SK-N-DZ (cell line): ENCODE measurements at places on chromosomes 1 and 21.

DNA sequence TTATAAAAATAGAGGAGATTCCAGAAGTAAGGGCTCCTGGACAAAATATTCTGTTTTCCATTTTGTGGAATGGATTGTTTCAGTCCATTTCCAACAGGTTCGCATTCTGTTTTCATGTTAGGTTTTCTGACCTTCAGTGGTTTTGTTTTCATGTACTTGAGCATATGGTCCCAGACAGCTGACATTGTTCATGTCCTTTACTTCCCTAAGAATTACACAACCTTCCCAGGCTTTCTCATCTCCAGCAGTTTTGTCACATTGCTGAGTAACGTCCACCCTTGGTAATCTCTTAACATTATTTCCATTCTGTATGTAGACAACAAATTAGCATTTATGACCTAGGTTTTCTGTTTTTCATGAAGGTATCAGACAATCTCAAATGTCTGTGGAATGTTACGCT, 21.0 kb upstream of the ERRFI1 start:
- DNase-seq = no peak

GRCh38 chr21:29854795-29855194, 85.0 kb downstream of the GRIK1 start:
- DNase-seq = no peak

GRCh38 chr21:44695641-44696040, 1.3 kb upstream of the KRTAP10-12 start:
- no peak for DNase-seq

DNA sequence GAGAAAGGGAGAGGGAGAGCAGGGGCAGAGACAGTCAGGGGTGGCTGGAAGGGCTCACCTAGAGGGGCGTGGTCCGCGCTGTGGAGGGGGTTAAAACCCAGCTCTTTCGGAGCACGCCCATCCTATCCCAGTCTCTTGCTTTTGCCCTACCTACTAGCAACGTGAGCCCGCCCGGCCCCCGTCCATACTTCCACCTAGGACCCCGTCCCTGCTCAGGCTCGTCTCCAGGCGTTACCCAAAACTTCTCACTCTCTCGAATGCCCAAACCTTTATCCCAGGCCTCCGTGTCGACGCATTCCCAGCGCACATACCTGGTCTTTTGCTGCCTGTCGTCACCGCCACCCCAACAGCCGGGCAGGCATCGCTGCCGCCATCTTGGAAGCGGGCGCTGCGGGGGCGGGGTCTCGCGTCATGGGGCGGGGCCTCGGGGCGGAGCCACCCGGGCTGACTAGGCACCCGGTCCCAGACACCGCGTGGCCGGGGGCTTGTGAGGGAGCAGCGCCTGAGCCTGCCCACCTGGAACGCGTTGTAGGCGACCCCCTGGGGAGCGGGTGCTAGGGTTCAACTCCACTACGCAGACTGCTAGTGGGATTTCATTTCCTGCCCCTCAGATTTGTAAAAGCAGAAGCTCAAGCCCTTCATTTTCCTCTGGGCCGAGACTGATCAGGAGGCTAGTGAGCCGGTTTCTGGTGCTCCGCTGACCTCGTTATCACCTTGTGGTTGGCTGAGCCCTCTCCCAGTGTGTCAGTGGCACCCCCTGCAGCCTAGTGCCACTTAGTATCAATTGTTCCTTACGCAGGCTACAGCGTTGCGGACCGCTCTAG, at the start of gene B4GALT3:
TSS of gene B4GALT3 (minus strand) at position 396 of the 824 bp plus-strand sequence. CDS start 1,447 bp downstream, outside the sequence.
- peak; percentile 91 for DNase-seq

DNA sequence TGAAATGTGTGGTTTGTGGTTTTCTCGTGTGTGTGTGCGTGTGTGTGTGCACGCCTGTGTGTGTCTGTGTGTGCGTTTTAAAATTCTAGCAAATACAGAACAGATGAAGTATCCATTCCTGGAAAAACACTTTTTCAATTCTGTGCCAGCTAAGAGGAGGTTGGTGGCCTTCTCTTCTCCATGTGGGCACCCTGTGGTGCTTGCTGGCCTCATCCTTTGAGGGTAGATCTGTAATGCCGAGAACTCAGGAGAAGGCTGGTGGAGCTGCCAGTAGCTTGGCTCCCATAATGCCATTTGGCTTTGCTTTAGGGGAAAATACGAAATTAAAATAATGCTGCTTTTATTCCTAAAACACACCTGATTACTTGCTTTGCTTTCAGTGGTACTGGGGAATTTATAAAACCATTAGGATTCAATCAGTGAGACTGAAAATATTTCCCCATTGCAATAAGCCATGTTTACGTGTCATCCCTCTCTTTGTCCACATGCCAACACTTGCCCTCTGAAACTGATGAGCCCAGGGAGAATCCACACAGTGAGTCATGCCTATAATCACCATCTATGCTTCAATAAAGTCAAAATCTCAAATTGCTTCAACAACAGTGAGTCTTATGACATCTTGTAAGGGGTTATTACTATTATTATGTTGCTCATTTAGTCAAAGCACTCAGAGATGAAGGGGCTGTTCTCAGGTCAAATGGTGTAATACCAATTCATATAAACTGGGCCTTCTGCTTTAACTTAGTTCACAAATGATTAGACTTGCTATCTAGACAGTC, 39.2 kb downstream of the ABCA4 start:
- no peak for DNase-seq

GRCh38 chr1:245571815-245572294, 417.1 kb downstream of the KIF26B start:
- DNase-seq = peak; percentile 95

DNA sequence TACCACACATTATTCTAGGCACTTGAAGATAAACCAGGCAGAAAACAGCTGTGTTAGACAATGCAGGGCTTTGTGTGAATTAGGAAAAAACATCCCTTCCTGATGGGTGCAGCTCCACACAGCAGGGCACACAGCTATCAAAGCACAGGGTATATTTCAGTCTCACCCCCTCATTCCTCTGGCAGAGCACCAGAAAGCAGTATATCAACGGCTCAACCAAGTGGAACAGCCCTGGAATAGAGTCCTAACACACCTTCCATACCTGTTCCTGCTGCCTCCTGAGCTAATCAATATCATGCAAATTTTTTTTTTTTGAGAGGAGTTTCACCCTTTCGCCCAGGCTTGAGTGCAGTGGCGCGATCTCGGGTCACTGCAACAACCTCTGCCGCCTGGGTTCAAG, 32.1 kb downstream of the LYST start:
- no peak for DNase-seq

DNA sequence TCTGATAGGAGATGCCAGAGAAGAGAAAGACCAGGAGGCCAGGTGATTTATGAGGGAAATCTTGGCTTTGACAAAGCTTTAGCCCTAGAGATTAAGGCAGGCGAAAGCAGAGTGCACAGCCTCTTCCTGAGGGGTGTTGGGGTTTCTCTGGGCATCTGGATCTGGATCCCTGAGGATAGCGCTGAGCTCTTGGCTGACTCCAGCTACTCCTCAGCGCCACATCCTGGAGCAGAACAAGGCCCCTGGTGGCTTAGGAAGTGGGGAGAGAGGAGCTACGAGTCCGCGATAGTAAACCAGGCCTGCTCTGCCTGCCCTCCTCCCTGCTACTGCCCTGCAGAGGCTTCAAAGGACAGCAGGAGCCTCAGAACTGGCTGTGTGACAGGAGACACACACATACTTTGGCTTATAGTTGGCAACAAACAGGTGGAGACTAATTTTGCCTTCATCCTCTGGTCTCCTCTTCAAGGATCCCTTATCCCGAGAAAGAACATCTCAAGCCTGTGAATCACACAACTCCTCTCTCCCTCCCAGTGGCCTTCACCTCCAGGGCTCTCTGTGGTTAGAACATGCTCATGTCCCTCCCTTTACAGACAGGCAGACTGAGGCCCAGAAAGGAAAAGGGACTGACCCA, 66.9 kb downstream of the TRABD2B start:
- DNase-seq = peak; percentile 53

GRCh38 chr21:16768096-16768495, 744.7 kb upstream of the CXADR start:
- DNase-seq = no peak

- no peak for DNase-seq
These were observed 104.8 kb upstream of the ZNF648 start for GRCh38 chr1:182166321-182166720.

GRCh38 chr1:5955479-5955977, 36.7 kb downstream of the NPHP4 start:
- DNase-seq = no peak

GRCh38 chr21:39182484-39183271, 573 bp downstream of the PSMG1 start:
- DNase-seq = peak; percentile 31

DNA sequence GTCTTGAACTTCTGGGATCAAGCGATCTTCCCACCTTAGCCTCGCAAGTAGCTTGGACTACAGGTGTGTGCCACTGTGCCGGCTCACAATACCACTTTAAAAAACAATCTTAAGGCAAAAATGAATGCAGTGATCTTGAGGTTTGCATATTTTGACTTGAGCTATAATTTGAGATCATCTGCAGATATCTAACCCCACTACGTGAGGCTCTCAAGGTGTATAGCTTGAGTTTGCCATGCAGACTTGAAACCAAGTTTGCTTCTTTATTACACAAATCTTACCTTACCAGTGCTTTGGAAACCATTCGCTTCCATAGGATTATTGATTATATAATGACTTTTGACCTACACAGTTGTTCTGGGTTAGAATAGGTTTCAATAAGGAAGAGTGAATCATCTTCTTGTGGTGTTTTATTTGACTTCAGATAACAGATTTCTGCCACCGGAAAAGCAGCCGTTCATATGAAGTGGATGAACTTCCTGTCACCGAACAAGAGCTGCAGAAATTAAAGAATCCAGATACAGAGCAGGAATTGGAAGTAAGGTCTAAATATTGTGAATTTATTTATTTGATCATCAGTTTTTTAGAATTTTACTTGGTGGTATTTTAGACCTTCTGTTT, 155.1 kb downstream of the VPS13D start:
- DNase-seq = no peak

DNA sequence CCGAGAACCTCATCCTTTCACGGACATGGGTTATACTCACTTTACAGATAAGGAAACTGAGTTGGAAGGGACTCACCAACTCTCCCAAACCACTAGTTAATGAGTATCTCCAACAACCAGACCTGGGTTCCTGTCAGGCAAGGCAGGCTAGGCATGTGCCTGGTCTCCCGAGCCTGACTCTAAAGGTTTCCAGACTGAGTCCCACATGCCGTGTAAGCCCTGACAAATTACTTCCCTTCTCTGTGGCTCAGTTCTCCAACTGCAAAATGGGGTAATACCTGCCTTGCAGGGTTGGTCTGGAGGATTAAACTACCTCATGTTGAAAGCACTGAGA, 34.3 kb downstream of the SSBP3 start:
- no peak for DNase-seq

DNA sequence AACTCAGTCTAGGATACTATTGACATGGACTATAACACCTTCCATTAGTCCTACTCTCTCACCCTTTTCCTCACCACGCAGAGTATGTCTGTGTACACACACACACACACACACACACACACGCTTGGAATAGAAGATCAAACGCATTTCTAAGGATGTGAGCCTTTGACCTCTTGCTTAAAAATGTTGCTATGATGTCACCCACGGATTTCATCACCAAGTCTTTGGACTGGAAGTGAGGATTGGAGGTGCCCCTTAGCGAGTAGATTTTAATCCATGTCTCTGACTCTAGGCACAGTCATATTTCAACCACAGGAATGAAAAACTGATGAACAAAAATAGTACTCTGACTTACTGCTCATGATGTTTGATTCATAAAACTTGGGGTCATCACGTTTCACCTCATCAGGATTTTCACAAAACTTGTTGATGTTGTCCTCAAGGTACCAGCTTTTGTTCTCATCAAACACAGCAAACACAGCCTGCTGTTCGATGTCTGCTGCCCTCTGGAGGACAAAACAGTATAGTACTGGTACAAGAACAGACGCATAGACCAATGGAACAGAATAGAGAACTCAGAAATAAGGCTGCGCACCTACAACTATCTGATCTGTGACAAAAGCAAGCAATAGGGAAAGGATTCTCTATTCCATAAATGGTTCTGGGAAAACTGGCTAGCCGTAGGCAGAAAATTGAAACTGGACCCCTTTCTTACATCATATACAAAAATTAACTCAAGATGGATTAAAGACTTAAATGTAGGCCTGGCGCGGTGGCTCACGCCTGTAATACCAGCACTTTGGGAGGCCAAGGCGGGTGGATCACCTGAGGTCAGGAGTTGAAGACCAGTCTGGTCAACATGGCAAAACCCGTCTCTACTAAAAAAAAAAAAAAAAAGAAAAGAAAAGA, 39.9 kb downstream of the F5 start:
- DNase-seq = peak; percentile 73

DNA sequence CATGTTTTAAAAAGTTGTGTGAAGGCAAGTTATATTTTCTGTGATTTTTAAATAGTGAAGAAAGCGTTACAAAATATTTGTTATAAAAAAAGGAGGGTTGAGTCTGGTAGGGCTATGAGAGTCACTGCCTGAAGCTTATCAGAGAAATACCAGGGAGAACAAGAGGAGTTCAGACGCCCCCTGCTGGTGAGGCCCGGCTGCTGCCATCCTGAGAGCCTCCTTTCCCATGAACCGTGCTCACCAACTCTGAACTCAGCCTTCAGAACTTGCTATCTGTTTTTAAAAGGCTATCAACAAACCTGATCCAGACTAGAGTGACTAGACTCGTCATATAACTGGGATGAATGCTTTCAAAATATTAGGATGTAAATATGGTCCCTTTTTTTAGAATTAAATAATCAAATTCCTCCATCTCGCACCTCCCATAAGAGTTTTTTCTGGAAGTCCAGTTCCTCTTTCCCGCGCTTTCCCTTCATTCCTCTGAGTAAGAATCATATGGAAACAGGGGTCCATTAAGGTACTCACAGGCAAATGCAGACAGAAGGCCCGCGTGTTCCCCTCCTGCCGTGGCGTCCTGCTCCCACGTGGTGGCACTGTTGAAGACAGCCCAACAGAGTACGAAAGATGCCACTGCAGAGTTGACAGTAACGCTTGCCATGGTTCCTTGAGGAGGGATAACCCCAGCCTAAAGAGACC, 26.2 kb upstream of the SPATA6 start:
- DNase-seq = peak; percentile 76

- peak; percentile 11 for DNase-seq
These were observed 23.4 kb upstream of the TSPAN2 start for GRCh38 chr1:115112496-115113375.

GRCh38 chr1:31759298-31760023, 4.7 kb downstream of the ADGRB2 start:
- DNase-seq = no peak

- DNase-seq = no peak
These were observed 411.8 kb downstream of the SETD4 start for GRCh38 chr21:35648512-35648911.

GRCh38 chr1:24621121-24621520, 22.0 kb upstream of the SRRM1 start:
- no peak for DNase-seq
